NCI-H526 treated with DMSO at 0.1 percent for 48 hours (cell line): ENCODE measurements at places on chromosomes 5 and 9.

DNA sequence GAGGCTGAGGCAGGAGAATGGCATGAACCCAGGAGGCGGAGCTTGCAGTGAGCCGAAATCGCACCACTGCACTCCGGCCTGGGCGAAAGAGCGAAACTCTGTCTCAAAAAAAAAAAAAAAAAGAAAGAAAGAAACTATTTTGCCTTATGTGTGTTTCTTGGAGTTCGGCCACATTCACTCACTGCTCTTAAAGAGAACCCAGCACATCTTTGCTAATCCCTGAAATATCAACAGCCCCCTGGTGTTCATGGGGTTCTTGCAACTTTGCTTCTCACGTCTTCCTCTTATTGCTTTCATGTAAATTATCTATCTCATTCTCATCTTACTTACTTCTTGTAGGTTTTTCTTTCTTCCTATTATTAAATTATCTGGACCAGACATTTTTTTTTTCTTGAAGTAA, 126.3 kb upstream of the ASTN2 start:
- DNase-seq: no peak

DNA sequence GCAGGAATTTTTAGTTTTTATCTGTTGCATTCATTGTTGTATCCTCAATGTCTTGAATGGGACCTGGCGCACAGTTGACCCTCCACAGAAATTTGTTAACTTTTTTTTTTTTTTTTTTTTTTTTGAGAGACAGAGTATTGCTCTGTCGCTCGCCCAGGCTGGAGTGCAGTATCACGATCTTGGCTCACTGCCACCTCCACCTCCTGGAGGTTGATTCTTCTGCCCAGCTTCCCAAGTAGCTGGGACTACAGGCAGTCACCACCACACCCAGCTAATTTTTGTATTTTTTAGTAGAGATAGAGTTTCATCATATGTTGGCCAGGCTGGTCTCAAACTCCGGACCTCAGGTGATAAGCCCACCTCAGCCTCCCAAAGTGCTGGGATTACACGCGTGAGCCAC, 205.9 kb downstream of the ROR2 start:
- no peak for DNase-seq

- no peak for DNase-seq
Observed at GRCh38 chr9:36855448-36856315, 178.4 kb downstream of the PAX5 start.

DNA sequence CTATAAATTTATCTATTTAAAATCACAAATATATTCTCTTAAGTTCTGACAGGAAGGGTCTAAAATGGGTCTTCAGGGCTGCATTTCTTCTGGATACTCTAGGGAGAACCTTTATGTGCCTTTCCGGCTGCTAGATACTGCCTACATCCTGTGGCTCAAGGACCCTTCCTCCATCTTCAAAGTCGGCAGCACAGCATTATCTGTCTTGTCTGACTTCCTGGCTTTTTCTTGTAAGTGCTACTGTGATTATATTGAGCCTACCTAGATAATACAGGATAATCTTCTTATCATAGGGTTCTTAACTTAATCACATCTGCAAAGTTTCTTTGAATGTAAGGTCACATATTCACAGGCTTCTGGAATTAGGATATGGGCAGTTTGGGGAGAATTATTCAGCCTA, 943.8 kb upstream of the TYRP1 start:
- no peak for DNase-seq

GRCh38 chr5:17185773-17186172, 31.7 kb upstream of the BASP1 start:
- DNase-seq: no peak

DNA sequence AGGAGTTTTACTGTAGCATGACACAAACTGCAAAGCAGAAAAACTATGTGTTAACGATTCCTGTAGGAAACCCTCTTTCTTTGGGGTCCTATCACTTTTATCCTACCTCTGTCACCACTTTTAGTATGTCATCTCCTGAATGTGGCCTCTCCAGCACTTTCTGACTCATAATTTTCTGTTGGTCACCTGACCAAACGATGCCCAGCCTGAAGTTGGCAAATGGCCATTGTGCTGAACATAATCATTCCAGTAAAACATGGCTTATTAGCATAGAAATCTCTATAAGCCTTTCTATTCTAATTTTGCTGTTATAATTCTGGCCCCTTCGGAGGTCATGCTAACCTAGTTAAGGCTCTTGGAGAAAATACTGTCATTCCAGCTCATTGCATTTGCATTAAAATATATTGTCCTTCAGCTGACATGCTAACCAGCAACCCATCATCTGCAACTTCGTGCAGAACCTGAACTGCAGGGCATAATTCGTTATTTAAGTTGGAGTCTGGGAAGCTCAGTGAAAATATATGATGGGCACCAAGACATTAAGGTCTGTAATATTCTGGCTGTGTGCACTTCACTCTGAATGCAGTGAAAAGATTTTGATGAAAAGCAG, 140.3 kb downstream of the NMUR2 start:
- no peak for DNase-seq

DNA sequence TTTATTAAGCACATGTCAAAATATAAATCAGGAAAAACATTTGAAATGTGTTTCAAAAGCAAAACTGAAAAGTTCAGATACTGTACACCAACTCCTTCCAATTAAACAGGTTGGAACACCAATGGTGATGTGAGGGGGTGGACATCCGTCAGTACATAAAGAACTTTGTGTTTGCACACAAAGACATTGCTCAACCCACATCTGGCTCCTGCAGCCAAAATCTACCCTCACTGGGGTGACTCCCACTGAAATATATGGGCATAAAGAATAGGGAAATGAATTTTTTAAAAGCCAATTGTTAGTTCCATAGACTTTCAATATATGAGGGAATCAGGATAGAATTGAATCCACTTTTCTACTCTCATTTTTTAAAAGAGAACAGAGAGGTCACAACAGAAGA, 63.9 kb downstream of the MEGF9 start:
- no peak for DNase-seq

- no peak for DNase-seq
Observed at GRCh38 chr5:170848033-170848432, 13.8 kb upstream of the RANBP17 start.

- no peak for DNase-seq
Observed at GRCh38 chr5:96814041-96814440, 6.3 kb upstream of the ERAP1 start.

DNA sequence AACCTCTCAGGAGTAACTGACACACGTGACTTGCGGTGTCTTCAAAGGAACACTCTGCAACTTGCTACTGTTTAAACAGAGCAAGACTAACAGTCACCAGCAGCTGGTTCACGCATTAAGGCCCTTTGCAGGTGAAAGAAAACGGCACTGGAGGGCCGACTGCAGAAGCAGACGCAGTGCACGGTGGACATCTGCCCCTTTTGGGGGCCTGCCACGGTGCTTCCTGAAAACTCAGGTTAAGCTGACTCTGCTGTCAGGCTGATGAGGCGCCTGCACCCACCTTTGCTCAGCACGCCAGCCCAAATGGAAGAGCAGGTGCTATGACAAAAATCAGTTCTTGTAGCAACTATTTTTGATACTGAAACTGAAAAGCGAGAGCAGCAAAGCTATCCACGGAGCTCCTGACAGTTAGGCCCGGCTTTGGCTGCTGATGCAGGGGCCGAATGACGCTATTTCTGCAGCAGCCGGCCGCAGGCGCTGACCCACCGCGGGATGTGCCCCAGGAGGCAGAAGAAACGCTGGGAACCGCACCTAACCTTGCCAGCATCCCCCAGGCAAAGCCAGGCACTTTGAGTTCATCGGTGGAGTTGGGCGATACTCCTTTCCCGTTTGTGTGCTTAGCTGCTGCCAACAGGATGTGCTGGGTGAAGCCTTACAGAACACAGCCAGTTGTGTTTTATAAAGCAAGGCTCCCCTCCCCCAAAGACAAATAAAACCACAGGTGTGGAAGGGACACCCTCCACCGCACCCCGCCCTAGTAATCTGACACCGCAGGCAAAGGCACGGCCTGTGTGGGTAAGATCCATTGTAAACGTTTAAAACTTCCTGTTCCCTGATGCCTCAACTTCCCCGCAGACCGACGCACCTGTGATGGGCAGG, 21.1 kb upstream of the TERT start:
- DNase-seq: peak; percentile 98

DNA sequence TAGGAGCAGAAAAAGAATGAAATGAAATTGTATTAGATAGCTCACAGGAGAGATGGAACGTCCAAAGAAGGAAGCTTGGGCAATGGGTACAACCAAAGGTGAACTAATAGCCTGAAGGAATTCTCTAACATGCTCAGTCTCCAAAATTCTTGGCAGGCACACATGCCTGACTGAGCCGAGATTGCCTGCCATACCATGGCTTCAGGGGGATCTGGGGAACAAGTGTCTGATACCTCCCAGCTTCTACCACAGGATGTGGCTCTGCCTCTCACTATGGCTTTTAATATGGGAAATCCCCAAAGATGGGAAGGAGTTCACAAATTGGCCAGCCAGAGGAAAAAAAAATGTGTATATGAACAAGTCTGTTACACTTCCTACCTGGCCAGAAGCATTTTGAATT, 3.6 kb upstream of the PALM2AKAP2 start:
- DNase-seq: no peak

- DNase-seq: no peak
Observed at GRCh38 chr5:11672385-11673085, 231.7 kb downstream of the CTNND2 start.

GRCh38 chr9:132742821-132743311, 72.6 kb downstream of the GTF3C4 start:
- no peak for DNase-seq

DNA sequence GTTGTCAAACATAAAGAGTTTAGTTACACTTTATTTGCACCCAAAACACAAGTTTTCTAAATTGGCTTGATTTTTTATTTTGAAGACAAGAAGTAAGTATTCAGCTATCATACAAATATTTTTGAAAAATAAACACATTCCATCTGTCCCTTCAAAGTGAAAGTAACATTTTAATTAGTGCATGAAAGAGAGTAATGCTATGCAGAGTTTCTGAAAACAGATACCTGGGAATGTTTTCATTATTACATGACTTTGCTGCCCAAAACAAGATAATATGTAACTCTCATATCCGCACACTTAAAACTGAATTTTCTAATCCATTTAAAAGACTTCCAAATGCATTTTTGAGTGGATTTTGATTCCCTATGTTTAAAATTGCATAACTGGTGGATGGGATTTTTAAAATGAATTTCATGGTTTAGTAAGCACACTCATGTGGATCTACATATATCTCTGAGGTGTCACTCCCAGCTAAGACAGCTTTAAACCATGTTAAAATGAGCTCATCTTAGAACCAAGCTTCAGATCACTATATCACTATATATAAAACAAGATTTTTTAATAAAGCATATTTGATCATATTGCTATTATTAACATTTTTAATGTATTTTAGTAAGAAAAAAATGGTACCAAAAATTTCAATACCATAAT, 127.5 kb downstream of the ATPSCKMT start:
- no peak for DNase-seq

DNA sequence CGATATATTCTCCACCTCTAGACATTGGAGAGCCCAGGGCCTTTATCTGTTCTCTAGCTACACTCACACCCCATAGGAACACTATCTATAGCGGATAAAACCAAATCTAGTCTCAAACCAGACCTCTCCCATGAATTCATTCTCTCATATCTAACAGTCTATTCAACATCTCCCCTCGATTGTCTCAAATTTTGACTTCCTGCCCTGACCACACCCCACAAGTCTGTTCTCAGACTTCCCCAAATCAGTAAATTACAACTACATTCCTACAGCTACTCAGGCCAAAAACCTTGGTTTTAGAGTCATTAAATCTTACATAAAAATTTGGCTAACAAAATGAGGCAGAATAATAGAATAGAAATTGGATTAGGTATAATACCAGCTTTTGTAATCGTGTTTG, 12.5 kb upstream of the SLC1A3 start:
- DNase-seq: no peak

GRCh38 chr9:136764301-136764891, at the start of gene LCN15:
Gene LCN15, minus strand, starts transcription at chr9:136764518. Its CDS starts 30 bp downstream, at chr9:136764488.
- no peak for DNase-seq

GRCh38 chr5:12647613-12648012, 743.4 kb upstream of the CTNND2 start:
- DNase-seq: no peak

- no peak for DNase-seq
Observed at GRCh38 chr9:100652850-100653249, 75.0 kb downstream of the CAVIN4 start.

- no peak for DNase-seq
Observed at GRCh38 chr5:109759306-109759705, 69.6 kb downstream of the MAN2A1 start.

GRCh38 chr5:123209502-123210027, 120.5 kb downstream of the PRDM6 start:
- DNase-seq: no peak

DNA sequence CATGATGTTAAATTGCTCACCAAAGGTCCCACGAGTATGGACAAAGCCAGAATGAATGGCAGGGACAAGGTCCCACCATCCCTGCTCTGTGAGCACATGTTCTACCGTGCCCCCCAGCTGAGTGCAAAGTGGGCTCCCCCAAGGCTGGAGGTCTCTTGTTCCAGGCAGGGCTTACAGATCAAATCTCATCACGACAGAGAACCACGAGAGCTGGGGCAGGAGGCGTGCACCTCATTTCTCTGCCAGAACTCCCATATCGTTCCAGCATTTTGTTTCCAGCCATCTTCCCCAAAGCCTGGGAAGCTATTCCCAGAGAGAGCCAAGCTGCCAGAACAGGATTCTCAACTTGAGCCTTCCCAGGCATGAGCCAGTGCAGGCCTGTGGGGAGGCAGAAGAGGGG, 108.5 kb downstream of the ZNF354C start:
- DNase-seq: no peak

DNA sequence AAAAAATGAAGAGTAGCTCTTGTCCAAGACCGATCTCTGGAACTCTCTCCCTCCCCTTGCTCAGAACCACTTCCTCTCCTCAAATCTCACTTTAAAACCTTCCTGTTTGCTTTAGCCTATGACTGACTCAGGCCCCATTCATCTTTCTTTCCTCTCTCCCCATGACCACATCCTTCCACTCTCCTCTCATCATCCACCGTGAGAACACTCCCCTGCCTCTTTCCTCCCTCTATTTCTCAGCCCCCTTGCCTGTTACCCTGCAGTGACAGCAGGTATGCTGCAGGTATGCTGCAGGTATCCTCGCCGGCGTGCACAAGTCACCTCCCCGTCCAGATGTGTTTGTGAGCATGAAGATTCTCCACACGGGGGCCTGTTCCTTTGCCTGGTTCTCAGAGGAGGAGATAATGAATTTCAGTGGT, 505.3 kb downstream of the CCDC171 start:
- DNase-seq: no peak

- peak; percentile 7 for DNase-seq
Observed at GRCh38 chr5:142870532-142871362, 100.6 kb downstream of the ARHGAP26 start.

GRCh38 chr9:121459513-121459912, 40.1 kb downstream of the GGTA1 start:
- DNase-seq: no peak

GRCh38 chr5:149641600-149641999, 60.3 kb downstream of the ARHGEF37 start:
- no peak for DNase-seq

- DNase-seq: no peak
Observed at GRCh38 chr5:133868946-133869518, 99.4 kb downstream of the C5orf15 start.

- no peak for DNase-seq
Observed at GRCh38 chr5:138159666-138160065, 18.8 kb downstream of the BRD8 start.
